ENCODE measurements at places on chromosomes 3 and 15.

DNA sequence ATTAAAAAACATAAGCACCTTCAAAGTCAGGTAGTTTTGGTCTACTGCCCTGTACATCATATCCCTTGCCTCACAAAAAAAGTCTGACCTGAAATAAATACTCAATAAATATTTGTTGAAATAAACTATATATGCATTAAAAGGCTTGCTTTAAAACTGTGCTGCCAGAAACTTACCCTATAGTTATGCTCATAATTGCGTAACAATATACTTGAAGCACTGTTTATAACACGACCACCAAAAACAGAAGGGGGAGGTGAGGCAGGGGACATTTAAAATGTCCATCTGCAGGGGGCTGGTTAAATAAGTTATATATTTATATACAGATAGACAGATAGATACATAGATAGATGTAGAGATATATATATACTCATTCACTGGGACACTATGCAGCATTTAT is 549.5 kb downstream of the MAGI1 start:
- DNase-seq, result no peak

- DNase-seq, result no peak
Observed at GRCh38 chr3:157516928-157517327, 13.7 kb upstream of the VEPH1 start.

DNA sequence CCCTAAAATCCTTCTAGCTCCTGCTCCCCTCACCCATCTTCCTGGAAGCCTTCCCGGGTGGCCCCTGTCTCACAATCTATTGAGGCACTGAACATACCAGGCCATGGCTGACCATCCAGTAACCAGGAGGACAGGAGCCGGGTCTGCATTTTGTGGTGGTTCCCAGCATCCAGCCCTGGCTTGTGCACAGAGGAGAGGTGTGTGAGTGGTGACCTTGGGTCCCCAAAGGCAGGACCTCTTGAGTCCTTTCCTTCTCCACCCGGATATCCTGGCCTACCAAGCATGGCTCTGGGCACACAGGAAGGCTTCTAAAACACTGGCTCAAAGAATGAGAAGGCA is 7.8 kb downstream of the CSK start:
- no peak for DNase-seq

- DNase-seq, result no peak
Observed at GRCh38 chr15:64490598-64491259, 30.4 kb downstream of the ZNF609 start.

- no peak for DNase-seq
Observed at GRCh38 chr3:155424323-155424710, 130.8 kb upstream of the STRIT1 start.
